ENCODE measurements at places on chromosomes 4 and X.

- no peak for DNase-seq
Observed at GRCh38 chr4:186368281-186368680, 102.3 kb downstream of the F11 start.

- no peak for DNase-seq
Observed at GRCh38 chr4:1333256-1333655, 13.8 kb upstream of the UVSSA start.

GRCh38 chr4:102815981-102816380 is 11.4 kb downstream of the UBE2D3 start:
- no peak for DNase-seq

GRCh38 chr4:16530688-16531635 is 304.7 kb upstream of the TAPT1 start:
- no peak for DNase-seq

DNA sequence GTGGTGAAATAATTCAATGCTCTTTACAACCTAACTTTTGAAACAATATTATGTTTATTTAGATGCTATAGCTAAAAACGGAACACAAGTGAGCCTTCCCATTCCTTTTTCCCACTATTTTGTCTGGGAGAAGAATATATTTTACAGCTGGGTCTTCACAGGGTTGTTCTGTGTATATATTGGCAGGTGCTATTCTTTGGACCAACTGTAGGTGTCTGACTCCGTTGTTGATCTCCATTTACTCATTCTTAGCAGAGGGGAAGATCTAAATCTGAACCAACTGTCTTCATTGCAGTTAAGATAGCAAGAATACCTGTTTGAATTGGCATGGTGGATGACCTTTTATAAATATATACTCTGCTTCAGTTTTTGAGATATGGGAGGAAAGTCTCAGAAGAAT is 257.4 kb downstream of the CFAP299 start:
- no peak for DNase-seq

- no peak for DNase-seq
Observed at GRCh38 chrX:125604448-125604847, 284.8 kb downstream of the TEX13C start.

- DNase-seq, result no peak
Observed at GRCh38 chrX:21838937-21839333, 482 bp upstream of the MBTPS2 start.

GRCh38 chrX:101430457-101431078 is 22.5 kb downstream of the HNRNPH2 start:
- DNase-seq, result no peak

DNA sequence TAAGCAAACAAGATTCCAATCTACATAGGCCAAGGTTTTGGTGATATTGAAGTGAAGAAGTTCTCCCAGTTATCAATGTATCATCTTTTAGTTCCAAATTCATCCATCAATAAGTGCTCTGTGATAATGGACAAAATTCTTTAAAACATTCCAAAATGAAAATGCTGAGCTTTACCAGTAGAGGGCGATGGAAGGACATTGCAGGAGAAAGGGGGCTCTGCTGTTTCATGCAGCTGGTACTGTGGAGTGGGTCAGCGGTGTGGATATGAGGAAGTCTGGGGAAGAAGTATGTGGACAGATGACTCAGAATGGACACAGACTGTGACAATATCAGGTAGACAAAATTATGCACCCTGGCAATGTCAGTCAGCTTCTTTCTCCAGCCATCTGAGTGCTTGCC is 46.6 kb upstream of the HS6ST2 start:
- DNase-seq, result no peak

GRCh38 chrX:132766452-132766851 is 192.0 kb downstream of the HS6ST2 start:
- DNase-seq, result no peak

Measured in GM06990 (cell line).